ENCODE measurements at places on chromosomes 7 and 10.
A peak's percentile ranks its signal among the peaks of the same experiment; 100 is the strongest.

- no peak for DNase-seq
These were observed 942 bp upstream of the KIAA1217 start for GRCh38 chr10:24207781-24208611.

DNA sequence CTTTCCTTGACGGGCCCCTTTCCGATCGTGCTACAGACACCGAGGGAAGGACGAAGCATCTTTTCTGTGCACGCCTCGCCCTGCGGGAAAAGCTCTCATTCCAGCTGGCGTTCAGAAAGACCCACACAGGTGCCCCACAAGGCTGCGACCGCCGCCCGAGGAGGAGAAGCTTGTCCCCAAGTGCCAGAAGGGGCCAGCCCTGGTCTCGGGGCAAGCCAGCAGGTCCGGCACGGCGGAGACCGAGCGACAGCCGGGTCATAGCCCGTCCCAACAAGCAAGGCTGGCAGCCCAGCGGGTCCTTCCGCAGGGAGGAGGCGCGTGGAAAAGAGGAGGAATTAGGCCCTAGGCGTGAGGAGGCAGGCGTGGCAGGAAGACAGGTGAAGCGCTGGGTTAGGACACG lies 62.7 kb downstream of the TNRC18 start:
- no peak for DNase-seq

DNA sequence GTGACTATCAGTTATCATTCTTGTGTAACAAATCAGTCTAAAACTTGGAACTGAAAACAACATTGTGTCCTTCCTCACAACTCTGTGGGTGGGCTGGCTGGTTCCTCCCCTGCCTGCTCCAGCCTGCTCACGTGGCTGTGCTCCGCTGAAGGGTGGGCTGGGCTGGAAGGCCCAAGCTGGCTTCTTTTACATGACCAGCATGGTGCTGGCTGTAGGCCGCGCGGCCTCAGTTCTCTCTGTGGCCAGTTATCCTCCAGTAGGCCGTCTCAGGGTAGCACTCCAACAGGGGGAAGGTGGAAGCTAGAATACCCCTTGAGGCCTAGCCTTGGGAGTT lies 11.3 kb downstream of the ADAMTS14 start:
- DNase-seq, result no peak

DNA sequence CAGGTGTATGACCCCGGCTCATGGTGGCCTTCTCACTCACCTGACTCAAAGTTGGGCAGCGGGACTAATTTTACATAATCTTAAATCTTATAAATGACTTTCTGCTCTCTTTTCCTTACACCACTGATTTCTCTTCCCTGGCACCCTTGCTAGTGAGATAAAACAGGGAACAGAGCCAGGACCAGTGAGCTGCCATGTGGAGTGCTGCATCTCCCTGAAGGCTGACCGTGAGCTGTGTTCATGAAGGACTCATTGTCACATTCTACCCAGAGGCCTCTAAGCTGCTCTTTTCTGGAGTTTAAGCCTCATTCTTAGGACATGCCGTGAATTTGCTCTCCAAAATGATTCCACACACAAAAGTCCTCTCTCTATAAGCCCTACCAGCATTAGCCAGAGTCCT lies 762.3 kb downstream of the AUTS2 start:
- DNase-seq, result no peak

- DNase-seq, result no peak
These were observed 162.7 kb downstream of the DIP2C start for GRCh38 chr10:526651-527312.

GRCh38 chr7:36623247-36623646 lies 101.0 kb downstream of the AOAH start:
- no peak for DNase-seq

DNA sequence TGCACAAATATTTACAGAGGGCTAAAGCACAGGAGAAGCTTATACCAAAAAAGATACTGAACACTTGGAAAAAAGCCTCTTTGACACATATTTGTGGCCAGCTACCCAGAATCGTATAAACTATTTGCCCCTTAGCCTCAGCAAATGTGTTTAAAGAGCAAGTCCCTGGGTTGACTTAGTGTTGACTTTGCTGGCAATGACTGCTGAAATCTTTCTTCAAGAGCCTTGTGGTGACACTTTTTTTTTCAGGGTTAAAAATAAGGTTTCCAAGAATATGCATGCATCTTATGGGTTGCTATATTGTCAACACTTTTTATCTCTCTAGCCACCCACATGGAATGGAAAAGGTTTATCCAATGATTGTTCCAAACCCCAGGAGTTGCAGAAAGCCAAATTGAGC lies 14.9 kb upstream of the PLEKHS1 start:
- DNase-seq, result no peak

DNA sequence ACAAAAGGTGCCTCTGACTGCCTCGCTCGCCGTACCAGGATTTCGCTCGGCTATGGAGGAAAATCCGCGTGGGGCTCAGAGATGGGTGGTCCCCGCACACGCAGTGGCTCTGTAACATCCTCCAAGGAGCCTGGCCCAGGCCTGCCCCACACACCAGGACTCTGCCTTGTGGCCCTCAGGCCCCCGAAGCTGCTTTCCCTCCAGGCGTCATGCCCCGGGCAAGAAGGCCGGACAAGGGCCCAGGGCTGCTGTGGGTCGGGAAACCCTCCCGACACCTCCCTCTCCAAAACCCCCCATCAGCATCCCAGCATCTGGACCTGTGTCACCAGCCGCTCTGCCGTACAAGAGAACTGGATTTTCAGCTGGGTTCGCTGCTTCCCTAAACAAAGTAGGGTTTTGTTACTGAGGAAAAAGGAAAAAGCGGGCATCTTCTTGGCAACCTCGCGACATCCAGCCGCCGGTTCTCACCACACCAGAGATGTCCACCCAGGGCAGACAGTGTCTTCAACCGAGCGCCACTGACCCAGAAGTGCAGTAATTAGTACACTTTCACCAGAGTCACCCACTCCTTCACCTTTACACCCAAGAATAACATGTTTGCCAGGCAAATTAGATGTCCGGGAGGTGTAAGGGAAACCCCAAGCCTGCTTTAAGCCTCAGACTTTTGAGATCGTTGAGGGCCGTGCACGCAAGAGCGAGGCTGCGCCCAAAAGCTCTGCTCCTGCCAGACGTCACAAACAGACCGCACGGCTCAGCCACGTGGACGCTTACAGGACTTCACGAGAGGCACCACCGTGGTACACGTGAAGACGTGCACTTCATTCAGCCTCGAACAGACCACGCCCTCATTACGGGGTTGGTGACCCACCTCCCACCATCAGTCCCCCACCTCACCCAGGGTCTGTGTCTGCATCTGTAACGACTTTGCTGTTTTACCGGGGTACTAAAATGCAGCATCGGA lies 62.2 kb downstream of the DIP2C start:
- no peak for DNase-seq

- DNase-seq, result no peak
These were observed 152.1 kb downstream of the HIBADH start for GRCh38 chr7:27510541-27510940.

- no peak for DNase-seq
These were observed 15.5 kb downstream of the AOAH start for GRCh38 chr7:36708767-36709166.

DNA sequence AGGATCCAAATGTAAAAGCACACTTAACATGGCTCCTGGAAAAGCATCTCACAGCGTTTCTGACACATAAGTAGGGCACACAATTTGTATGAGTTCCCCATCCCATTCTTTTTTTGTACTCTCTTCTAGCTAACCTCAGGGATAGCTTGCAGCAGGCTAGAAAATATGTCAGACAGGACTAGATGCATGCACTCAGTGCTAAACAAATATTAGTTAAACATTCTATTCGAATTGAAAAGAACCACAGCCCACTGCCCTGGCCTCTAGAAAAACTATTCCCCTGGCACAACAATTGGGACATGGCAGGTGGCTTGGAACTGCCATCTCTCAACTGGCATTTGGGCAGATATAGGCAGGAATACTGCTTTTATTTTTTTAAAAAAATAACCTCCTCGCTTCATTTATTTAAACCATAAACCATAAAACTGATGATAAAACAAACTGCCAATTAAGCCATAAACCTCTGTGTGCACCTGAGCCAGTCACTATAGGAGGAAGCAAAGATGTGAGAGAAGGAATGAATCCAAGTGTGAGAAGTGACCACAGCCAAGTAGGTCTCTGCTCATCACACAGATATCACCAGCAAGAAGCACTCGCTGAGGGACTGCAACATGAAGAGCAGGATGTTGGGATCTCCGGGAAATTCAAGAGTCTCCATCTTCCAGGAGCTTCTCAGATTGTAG lies 394.1 kb downstream of the NEBL start:
- no peak for DNase-seq

DNA sequence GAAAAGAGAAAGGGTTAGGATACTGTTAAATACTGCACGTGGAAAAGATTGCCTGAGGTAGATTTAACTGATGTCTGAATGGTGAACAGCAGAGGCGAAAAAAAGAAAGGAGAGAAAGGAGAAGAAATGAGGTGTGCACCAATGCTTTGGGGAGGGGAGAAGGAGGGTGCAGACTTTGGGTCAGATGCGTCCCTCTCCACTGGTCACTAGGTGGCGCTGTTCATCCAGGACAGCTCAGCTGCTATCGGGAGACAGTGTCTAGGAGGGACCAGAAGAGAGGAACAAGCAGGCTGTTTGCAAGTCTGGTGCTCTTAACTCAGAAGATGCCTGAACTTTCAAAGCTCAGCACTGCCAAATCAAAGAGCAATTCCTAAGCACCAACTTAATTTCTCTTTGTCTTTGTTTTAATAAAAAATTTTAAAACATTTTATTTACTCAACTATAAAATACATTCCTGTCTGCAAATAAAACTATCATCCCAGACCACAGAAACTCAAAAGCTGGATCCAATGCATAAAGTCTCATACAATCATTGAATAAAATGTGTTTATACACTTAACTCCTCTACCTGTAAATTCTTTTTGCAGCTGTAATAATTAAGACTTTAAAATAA lies 83.9 kb upstream of the PDLIM1 start:
- DNase-seq, result peak; percentile 7

- DNase-seq, result no peak
These were observed 19.1 kb downstream of the SEMA3A start for GRCh38 chr7:84175461-84175860.

- DNase-seq, result no peak
These were observed 12.6 kb upstream of the ZNF467 start for GRCh38 chr7:149785983-149786382.

DNA sequence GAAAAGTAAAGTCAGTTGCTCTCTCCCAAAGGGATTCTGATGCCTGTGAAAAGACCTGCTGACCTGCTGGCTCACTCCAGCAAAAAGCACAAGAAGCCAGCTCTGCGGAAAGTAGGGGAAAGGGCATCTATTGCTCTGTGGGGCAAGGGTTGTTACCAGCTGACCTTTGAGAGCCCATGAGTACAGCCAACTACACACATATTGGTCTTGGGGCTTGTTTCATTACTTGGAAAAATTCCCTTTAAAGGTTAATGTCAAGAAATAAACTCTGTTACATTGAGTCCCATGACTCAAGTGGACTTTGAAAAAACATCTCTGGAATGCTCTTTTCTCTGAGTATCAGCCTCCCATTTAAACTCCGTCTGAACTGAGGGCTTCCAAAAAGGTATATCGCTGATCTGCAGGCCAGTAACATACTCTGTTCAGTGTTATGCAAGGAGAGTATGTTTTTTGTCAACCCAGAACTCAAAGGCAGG lies 53.2 kb downstream of the PANK1 start:
- no peak for DNase-seq

GRCh38 chr7:2139004-2139699 lies 93.6 kb downstream of the MAD1L1 start:
- DNase-seq, result no peak
